Neural crest cell (in vitro differentiated cells): ENCODE measurements at places on chromosomes 12 and 14.
A peak's percentile ranks its signal among the peaks of the same experiment; 100 is the strongest.

GRCh38 chr12:124368421-124369032 lies 73.6 kb downstream of the RFLNA start:
- DNase-seq: no peak

DNA sequence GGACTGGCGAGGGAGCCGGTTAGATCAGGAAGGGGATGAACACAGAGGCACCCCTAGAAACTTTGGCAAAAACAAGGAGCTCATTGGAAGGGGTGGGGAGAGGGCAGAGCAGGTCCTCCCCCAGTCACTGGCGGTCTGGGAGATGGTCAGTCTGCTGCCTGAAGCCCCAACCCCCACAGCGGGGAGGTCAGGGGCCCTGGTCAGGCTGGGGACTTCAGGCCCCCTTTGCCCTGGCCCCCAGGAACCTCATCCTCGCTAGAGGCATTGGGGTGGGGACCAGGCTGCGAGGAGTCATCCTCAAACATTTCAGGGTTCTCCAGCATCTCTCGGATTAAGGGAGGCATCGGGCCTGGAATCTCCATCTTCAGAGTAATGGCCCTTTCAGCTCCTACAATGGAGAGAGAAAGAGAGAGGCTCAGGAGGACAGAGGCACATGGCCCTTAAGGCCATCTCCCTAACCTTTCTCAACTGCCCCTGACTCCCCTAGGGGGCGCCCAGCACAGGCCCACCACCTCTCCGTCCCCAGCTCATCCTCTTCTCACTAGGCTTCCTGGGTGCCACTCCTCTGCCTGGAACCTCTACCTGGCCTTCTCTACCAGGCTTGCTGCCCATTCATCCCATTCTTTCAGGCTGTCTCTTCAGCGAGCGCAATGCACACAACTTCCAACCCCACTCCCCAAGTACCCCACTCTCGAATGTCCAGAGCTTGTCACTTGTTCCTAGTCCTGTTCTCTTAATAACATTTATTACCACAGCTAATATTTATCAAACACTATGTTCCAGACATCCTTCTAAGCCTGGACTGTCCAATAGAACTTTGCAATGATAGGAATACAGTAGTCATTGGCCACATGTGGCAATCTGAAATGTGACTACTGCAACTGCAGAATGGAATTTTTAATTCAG lies 4.7 kb upstream of the ITGB7 start:
- no peak for DNase-seq

DNA sequence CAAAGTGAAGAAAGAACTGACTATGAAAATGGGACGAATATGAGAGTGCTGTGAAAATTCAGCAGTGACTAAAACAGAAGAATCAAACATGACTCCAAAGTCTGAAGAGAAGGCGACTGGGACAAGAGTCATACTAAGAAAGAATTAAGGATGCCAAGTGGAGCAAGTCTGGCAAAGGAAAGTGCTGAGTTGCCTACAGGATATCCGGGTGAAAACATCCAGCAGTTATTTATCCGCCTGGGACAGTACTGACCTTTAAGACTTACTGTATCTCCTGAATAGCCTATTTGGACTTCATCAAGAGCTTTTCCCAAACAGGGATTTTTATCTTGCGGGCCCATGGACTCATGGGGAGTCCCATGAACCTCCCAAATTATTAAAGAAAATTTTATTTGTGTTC lies 41.1 kb downstream of the KICS2 start:
- DNase-seq: no peak

DNA sequence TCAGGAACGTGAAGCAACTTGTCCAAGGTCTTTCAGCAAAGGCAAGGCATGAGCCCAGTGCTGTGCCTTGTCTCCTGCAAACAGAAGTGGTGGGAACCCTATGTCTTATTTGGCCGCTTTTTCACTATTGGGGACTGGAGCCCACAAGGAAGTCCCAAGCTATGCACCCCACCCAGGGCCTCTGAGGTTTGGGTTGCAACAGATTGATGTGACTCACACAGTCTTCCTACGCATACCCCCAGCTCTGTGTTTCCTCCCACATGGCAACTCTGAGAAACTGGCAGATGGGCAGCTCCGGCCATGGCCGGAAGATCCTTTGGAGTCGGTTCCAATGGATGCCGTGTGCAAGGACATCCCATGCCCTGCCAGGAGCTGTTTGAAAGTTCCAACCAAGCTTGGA lies 28.3 kb upstream of the CMKLR1 start:
- no peak for DNase-seq

GRCh38 chr14:36398463-36399291 lies 78.2 kb upstream of the MBIP start:
- no peak for DNase-seq

DNA sequence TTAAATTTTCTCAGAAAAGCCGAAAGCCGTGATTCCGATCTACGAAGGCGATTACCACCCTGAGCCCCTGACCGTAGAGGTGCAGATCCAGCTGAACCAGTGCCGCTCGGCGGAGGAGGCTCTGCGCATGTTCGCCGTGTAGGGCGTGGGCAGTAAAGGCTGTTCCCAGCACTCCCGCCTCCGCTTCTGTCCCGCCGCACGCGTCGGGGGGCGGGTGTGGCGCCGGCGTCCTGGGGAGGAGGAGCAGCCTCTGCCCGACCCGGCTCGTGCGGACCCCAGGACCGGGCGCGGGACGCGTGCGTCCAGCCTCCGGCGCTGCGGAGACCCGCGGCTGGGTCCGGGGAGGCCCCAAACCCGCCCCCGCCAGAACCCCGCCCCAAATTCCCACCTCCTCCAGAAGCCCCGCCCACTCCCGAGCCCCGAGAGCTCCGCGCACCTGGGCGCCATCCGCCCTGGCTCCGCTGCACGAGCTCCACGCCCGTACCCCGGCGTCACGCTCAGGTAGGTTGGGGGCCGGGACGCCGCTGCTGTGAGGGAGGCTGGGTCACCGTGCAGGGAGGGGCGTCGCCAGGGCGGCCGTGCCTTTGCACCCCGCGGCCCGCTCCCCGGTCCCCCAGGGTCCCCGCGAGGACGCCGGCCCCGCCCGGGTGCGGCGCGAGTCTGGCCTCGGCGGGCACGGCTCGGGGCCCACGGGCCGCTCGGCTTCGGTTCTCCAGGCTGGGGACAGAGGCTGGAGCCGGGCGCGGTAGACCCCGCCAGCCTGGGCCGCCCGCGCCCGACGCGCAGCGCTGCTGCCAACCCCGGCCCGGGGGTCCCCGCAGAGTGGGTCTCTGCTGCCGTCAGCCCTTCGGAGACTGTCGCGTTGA lies at the start of gene B3GNT4:
TSS of gene B3GNT4 (plus strand) at position 409 of the 866 bp plus-strand sequence. CDS start 910 bp downstream, outside the sequence.
- DNase-seq: no peak

- no peak for DNase-seq
These were observed 73.1 kb downstream of the ZFP36L1 start for GRCh38 chr14:68719634-68720384.

DNA sequence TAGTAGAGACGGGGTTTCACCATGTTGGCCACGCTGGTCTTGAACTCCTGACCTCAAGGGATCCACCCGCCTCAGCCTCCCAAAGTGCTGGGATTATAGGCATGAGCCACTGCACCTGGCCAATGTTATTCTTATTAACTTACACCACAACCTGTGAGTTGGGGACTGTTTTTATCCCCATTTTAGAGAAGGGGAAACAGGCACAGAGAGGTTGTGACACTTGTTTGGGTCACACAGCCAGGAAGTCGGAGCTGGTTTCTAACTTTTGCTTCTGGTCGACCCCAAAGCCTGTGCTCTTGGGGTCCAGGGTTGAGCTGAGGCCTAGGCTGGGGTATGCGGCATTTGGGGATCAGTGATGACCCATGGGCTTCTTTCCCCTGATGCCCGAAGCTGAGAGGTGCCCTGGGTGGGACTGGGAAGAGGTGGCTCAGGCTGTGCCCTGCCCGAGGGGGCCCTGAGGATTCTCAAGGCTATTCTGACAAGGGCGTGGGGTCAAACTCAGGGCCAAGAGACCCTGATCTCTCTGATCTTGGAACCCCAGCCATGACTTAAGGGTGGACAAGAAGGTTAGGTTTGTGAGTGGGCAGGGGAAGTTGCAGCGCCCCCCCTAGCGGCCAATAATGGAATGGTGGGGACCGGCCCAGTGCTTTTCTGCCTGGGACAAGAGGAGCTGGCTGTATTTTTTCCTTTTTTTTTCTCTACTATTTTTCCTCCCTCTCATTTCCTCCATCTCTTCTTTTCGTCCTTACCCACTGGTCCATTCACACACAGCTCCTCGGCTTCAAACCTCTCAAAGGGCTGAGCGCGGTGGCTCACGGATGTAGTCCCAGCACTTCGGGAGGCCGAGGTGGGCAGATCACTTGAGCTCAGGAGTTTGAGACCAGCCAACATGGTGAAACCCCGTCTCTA lies 3.0 kb downstream of the SDSL start:
- peak; percentile 72 for DNase-seq

- DNase-seq: no peak
These were observed 58.2 kb downstream of the LMNTD1 start for GRCh38 chr12:25494926-25495325.

- DNase-seq: peak; percentile 23
These were observed 54.2 kb downstream of the RPAP3 start for GRCh38 chr12:47651368-47652254.

- DNase-seq: no peak
These were observed 27.1 kb downstream of the DCP1B start for GRCh38 chr12:1977109-1977508.

GRCh38 chr12:55713721-55714120 lies 2.1 kb upstream of the BLOC1S1 start:
- DNase-seq: no peak

- peak; percentile 63 for DNase-seq
These were observed 48.3 kb downstream of the TTLL5 start for GRCh38 chr14:75709207-75709812.

- DNase-seq: no peak
These were observed 41.4 kb upstream of the IGF1 start for GRCh38 chr12:102521662-102522277.

GRCh38 chr14:24411443-24412389 lies 12.9 kb downstream of the NYNRIN start:
- DNase-seq: no peak

GRCh38 chr14:22837114-22837749 lies 847 bp downstream of the MMP14 start:
- DNase-seq: peak; percentile 41

- no peak for DNase-seq
These were observed 450 bp downstream of the DDN start for GRCh38 chr12:48998497-48999353.
